Amniotic stem cell (primary cell): ENCODE measurements at places on chromosomes 3 and 15.

DNA sequence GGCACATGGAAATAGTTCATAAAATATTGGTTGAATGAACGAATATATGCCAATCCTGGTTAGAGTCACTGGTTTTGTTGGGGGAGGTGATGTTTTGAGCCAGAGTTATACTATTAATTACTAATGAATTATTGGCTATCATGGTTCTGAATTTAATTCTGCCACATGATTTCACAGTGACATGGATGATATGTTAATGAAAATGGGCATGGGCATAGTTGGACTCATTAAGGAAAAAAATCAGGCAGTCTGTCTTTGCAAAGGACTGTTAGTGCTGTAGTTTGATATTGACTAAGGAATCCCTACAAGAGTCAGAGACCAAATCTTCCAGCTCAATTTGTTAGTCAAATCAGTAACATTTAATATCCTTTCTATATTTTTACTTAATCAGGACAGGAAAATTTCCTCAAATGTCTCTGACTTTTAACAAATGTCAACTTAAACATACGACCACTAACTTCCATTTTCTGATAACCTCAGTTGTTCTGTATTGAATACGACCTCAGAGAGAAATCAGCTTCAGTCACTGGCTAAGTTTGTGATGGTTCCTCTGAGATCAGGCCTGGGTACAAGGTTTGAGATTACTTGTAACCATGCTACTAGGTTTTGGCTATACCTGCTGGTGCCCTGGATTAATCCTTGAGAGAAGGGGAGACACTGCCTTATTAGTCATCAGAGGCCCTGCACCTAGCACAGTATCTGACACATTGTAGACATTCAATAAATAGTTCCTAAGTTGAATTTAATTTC is 13.3 kb downstream of the NFKBIZ start:
- no peak for DNase-seq

DNA sequence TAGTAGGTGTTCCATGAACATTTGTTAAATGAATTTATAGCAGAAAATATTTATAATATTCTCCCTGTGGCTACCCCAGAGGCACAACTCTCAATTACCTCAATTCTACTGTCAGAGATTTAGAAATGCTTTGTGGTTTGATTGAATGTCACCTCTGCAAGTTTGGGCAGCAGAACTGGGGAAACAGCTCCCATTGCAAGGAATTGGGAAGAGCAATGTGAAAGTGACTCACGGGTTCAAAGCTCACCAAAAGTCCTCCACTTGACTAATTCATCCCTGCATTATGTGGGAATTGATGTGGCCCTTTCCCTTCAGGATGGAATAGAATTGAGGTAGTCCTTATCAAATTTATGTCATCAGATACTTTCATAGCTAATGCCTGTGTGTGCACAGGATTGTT is 562.7 kb downstream of the MFSD1 start:
- no peak for DNase-seq

- no peak for DNase-seq
These were observed 7.4 kb downstream of the ZIC4 start for GRCh38 chr3:147398813-147399534.

DNA sequence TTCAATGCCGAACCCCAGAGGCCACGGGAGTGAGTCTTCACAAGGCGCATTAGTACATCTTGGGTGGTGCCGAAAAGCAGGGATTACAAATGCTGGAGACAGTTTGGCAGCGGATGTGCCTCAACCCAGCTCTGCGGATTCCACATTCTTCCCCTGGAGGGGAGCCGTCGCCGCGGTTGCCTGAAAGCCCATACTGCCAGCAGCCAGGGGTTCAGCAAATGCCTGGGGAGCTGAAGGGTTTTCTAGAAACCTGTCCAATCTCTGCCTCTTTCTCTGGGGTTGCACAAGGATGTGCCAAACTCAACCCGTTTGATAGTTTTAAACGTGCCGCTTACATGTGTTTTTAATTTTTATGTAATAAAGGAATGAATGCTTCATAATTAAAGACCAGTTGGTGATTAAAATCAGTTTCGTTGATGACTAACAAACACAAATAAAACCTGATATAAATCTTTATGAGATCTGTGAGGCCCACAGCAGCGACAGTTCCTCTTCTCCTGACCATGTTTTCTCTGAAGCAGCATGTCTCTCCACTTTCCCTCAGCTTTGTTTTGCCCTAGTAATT is 74.6 kb upstream of the LEKR1 start:
- DNase-seq: peak; percentile 75

DNA sequence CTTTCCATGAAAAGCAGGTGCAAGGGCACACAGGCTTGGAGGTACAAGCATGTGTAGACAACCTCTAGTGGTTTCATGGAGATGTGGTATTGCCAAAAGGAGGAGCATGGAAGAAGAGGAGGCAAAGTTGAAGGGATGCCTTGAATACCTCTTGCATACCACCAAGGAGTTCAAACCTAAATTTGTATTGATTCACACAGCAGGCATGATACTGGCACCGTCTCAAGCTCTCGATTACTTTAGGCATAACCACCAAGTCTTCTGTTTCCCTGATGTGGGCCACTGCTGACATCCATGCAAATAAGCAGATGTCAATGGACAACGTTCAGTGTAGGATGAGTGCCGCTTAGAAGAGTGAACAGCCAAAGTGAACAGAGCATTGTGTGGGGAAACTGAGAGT is 87.1 kb downstream of the SCN11A start:
- DNase-seq: no peak

GRCh38 chr3:69142090-69142489 is 19.7 kb upstream of the LMOD3 start:
- DNase-seq: no peak
